WERI-Rb-1 (cell line): ENCODE measurements at places on chromosomes 5 and 9.

DNA sequence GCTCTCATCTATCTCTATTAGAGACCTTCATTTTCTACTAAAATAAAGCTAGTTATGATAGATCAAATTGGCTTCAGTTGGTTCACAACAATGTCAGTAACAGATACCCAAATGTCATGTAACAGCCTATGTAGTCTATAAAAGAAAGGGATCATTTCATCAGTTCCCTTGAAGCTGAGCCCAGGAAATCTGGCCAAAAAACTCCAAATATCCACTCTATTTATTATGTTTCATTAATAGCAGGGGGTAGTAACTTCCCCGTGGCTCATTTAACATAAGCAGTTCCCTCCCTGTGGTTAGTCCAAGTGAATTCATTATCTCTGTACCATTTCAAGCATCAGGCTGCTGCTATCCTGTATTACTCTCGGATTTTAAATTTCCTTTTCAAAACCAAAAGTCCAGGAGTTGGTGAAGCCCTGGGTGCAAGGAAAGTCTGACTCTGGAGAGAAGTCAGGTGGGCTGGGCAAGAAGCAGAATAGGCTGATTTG is 66.0 kb downstream of the SH3PXD2B start:
- no peak for DNase-seq

GRCh38 chr5:120942596-120943350 is 478.7 kb downstream of the PRR16 start:
- no peak for DNase-seq

DNA sequence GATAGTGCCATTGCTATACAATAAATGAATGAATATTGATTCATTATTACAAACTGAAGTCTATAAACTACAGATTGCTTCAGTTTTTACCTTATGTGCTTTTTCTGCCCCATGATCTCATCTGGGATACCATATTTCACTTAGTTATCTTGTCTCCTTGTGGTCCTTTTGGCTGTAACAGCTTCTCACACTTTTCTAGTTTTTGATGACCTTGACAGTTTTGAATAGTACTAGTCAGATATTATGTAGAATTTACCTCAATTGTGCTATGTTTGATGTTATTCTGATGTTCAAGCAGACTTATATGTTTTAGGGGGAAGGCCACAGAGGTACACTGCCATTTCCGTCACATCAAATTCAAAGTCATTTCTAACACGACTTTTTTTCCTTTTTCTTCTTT is 2364.3 kb upstream of the ACO1 start:
- DNase-seq: no peak

GRCh38 chr5:135222771-135223170 is 176.3 kb downstream of the MACROH2A1 start:
- DNase-seq: peak; percentile 3

DNA sequence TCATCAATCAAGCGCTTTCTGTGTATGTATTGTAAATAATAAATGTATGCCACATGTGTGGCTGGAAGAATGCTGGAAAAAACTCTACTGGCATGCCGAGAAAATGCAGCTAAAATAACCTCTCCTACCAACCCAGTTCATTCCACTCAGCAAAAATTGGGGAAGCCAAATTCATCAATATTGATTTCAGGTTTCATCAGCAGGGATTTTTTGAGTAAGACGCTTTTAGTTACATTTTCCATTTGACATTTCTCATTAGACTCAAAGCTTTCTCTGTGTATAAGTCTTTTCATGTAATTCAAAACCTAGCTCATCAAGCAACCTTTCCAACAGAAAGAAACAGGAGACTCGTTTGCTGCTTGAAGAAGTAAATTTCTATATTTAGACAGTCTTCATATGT is 338.1 kb downstream of the DMRT2 start:
- no peak for DNase-seq

DNA sequence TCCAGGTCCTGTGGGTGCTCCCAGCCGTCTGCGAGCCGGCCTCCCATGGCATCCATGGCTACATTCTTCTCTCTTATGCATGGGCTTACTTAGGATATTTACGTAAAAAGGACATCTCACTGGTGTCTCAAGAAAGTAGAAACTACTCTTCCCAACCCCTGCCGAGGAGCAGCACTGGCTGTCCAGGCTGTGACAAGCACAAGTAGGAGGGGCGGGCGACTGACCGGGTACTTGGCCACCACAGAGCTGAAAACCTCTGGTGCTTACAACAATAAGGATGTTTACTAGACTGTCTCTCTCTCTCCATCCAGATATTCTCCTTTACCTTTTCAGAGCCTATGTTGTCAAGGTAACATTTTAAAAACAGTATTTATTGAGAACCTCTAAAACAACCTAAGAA is 56.3 kb upstream of the TBC1D9B start:
- DNase-seq: no peak

- no peak for DNase-seq
Measured at GRCh38 chr5:68798877-68799843, 294.7 kb upstream of the SLC30A5 start.

GRCh38 chr9:98551511-98552286 is 157.0 kb downstream of the GABBR2 start:
- DNase-seq: no peak

DNA sequence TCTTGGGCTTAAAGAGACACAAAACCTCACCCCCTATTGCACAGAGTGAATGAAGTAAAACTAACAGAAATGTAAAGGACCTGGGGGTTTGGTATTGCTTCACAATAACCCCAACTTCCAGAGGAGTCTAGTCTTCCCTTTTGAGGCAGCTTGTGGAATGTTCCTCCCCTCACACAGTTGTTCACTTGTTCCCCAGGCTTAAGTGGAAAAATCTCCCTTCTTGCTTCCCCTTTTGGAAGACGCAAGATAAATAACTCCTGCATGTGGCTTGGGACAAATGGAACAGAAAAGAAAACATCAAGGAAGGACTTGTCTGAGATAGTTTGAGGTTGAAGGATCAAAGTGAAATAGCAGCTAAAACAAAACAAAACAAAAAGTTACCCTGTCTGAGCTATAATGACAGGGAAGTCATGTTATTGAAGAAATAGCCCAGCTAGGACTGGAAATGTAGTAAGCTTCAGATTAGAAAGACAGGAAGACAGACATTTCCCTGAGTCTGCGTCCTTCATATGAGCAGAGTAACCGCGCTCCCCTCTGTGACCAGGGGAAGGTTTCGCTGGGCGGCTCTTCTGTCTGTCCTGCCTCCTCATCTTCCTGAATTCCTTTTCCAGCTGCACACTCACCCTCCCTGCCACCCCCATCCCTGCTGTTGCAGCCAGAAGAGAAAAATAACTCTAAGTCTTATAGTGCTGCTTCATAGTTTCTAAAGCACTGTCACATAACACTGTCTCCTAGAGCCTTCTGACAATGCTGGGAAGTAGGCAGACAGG is 8.8 kb downstream of the SPARC start:
- no peak for DNase-seq

- no peak for DNase-seq
Measured at GRCh38 chr5:133900534-133901270, 67.7 kb downstream of the C5orf15 start.

GRCh38 chr9:130387905-130388304 is 56.9 kb upstream of the ASS1 start:
- DNase-seq: peak; percentile 34

GRCh38 chr9:115137526-115137925 is 19.6 kb upstream of the TNC start:
- no peak for DNase-seq

DNA sequence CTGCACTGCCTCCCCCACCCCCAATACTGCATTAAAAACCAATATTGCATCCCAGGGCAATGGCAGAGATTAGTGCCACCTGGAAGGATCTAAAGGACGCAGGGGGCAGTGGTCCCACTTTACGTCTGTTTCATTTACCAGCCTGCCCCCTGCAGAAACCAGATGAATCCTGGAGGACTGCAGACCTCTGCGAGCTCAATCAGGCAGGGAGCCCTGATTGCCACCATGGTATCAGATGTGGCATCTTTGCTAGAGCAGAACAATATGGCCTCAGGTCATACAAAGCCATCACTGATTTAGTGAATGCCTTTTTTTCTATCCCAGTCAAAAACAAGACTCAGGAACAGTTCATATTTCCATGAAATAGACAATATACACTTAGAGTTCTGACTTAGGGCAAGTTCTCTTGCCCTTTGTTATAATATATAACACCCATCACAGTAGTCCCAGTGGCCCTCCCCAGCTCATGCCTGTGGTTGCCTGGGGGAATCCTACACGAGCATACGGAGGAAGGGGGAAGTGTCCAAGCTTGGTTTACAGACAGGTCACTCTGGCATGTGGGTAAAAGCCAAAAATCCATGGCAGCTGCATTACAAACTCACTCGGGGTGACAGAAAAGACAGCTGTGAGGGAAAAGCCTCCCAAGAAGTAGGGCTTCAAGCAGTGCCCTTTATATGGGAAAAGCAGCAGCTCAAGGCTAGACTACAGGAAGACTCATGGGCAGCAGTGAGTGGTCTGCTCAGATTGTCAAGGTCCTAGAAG is 85.1 kb downstream of the MED27 start:
- no peak for DNase-seq

GRCh38 chr9:13991395-13991794 is 322.5 kb downstream of the NFIB start:
- no peak for DNase-seq
